Neural cell (in vitro differentiated cells): ENCODE measurements at places on chromosomes 16 and 17. TPM values are rescaled to one million over a fixed set of nuclear protein-coding genes. Genes with fewer than 3 reads are reported as not detected.

Gene EPX
- not detected in 2 replicates for polyA plus RNA-seq

Gene KCNH6
- not detected in 2 replicates for polyA plus RNA-seq

Gene SNAI3
- polyA plus RNA-seq = not detected in 2 replicates

Gene SLC6A4
- polyA plus RNA-seq = 1.1 TPM in 2 replicates

Gene MT1F
- polyA plus RNA-seq = 1.8 and 1.9 TPM in 2 replicates

Gene MLST8
- 13.5 and 34.2 TPM in 2 replicates for polyA plus RNA-seq

Gene EPOP
- polyA plus RNA-seq = 1.1 and 1.5 TPM in 2 replicates

Gene MLKL
- not detected in 2 replicates for polyA plus RNA-seq

Gene KRTAP3-2
- polyA plus RNA-seq = not detected in 2 replicates

Gene GCGR
- polyA plus RNA-seq = not detected in 2 replicates

Gene TNFSF13
- polyA plus RNA-seq = 0.15 TPM in 1 of 2 replicates, not detected in the other

Gene CPNE2
- polyA plus RNA-seq = 16.4 and 18.6 TPM in 2 replicates

Gene PPP1R27
- polyA plus RNA-seq = not detected in 2 replicates

Gene CSH1
- not detected in 2 replicates for polyA plus RNA-seq

Gene NOL3
- 8.4 and 17.0 TPM in 2 replicates for polyA plus RNA-seq

Gene ZFP3
- 0.05 and 0.20 TPM in 2 replicates for polyA plus RNA-seq

Gene DHRS7C
- not detected in 2 replicates for polyA plus RNA-seq

Gene NEUROD2
- polyA plus RNA-seq = not detected in 2 replicates

Gene TBC1D3K
- polyA plus RNA-seq = not detected in 2 replicates
